ENCODE measurements at places on chromosomes 11 and 22.

DNA sequence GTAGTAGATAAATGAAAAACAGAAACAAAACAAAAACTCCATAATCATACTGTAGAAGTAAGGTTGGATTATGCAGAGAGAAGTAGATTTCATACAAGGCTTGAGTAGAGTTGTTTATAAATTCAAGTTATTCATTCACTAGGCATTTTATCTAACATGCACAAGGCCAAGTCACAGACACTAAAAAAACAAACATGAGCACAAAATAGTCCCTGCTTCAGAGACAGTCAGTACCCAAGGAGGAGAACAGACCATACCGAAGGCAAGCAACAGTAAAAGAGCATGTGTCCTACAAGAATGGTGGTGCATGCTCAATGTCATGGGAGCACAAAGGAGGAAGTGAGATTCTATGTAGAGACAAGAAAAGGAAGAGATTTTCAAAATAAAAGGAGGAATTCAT, 796.5 kb upstream of the LRRC4C start:
- no peak for DNase-seq

GRCh38 chr11:69449320-69450063, 32.0 kb upstream of the LINC01488 start:
- no peak for DNase-seq

DNA sequence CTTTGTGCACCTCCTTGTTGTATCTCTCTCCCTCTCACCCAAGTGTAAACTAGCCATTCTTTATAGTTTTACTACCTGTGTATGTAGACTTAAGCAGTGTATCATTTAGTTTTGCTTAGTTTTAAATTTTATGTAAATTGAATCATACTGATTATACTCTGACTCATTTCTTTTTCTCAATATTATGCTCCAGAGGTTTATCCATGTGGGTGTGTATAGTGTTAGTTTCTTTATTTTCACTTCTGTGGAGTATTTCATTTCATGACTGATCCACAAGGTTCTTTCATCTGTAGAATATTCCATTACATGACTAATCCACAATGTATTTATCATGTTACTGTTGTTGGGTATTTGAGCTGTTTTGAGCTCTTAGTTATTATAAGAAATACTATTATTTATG, 62.0 kb downstream of the CCDC34 start:
- DNase-seq = no peak

DNA sequence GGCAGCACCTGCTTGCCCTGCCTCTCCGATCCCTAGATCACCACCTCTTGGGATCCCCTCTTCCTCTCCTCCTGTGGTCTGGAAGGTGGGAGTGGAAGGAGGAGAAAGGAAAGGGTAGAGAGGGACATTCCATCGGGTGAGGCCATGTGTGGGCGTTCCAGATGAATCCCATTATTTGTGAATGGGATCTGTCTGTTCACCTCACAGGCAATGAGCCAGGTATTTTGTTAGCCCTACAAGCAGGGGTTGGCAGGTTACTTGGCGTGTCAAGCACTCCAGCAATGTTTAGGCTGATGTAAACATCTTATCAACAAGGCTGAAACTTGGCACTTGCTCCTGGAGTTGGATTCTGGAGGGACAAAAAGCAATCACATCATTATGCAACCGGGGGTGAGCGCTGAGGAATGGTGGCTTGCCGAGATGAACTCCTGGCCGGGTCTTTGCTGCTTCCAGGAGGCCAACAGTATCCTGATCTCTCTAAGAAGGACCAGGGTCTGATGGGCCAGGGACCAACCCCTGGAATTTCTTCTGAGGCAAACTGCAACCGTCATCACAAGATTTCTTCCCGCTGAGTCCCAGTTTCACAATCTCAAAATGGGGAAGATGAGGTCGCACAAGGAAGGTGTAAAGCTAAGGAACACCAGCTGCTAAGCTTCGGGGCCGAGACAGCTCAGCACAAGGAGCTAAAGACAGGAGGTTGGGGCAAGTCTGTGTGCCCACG, 7.8 kb downstream of the ADAMTS8 start:
- DNase-seq = no peak

DNA sequence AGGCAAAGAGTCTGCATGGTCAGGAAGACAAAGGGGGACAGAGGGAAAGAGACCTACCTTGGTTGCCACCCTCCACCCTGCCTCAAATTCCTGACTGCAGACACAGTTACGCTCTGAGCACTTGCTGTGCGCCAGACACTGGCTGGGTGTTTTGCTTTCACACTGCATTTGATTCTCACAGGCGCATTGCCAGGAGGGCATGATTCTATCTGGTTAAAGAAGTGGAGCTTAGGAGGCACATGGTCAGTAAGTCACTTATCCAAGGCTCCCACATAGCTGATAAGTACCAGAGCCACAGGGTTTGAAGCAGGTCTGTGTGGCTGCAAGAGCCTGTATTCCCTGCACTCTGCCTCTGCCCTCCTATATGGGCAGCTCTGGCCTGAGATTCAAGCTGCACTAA, 103.9 kb downstream of the TIMP3 start:
- DNase-seq = no peak

DNA sequence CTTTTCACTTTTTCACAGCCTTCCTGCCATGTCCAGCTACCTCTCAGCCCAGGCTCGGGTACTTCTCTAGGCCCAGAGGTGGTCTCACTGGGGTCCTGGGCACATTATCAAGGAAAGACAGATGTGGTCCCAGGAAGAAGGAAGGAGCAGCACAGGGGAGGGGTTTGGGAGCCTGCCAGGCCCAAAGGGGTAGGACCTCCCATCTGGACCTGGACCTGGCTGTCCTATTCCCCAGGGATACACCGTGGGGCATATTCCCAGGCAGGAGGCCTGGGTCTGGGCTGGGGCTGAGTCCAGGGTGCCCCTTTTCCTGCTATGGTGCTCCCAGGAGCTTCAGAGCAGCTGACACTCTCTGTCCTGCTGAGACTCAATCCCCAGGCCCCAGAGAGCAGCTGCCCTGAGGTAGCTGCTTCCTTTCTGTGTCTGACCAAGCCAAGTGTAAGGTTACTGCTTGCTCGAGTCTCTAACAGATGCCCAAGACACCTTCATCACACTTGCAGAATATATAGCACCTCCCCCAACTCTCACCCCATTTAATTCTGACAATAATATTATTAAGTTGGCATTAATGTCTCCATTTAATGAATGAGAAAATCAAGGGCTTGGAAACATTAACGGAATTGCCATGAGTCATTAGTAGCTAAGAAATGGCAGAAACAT, 232.0 kb downstream of the BUD13 start:
- DNase-seq = no peak

- DNase-seq = no peak
Measured at GRCh38 chr11:61053191-61053590, 49.1 kb upstream of the CD5 start.

- no peak for DNase-seq
Measured at GRCh38 chr11:65803797-65804492, 17.1 kb downstream of the OVOL1 start.

GRCh38 chr11:35239471-35240075, 100.6 kb downstream of the CD44 start:
- DNase-seq = no peak

GRCh38 chr11:74650498-74650897, 58.1 kb downstream of the POLD3 start:
- DNase-seq = no peak

- no peak for DNase-seq
Measured at GRCh38 chr22:21699643-21700042, 33.8 kb downstream of the PPIL2 start.

- no peak for DNase-seq
Measured at GRCh38 chr11:13304655-13305335, 27.2 kb downstream of the BMAL1 start.

GRCh38 chr22:24772493-24773220, 1.9 kb downstream of the PIWIL3 start:
- DNase-seq = peak; percentile 26

GRCh38 chr11:35419184-35419829, at the start of gene SLC1A2:
Gene SLC1A2 (minus strand): TSS chr11:35419558. CDS start chr11:35418966, 592 bp downstream.
- DNase-seq = no peak
